ENCODE measurements at places on chromosomes 6 and 20.

GRCh38 chr6:49464691-49465090 lies 1.5 kb downstream of the CENPQ start:
- no peak for DNase-seq

- no peak for DNase-seq
Measured at GRCh38 chr6:87959083-87959482, 88.6 kb upstream of the SPACA1 start.

DNA sequence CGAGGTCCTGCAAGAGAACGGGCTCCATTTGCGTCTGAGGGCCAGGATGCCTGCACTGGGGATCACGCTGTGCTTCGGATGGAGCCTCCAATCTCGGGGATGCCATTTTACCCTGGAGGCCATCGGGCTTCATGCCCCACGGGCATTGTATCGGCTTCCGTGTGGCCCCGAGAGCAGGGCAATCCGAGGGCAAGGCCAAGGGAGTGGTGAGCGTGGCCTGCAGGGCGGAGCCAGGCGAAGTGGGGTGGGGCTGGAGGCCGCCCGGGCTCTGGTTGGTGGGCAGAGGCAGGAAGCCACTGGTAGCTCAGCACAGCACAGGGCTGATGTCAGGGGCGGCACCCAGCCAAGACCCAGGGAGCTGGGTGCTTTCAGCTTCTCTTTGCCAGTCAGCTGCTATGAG lies 57.5 kb upstream of the BHLHE23 start:
- no peak for DNase-seq

DNA sequence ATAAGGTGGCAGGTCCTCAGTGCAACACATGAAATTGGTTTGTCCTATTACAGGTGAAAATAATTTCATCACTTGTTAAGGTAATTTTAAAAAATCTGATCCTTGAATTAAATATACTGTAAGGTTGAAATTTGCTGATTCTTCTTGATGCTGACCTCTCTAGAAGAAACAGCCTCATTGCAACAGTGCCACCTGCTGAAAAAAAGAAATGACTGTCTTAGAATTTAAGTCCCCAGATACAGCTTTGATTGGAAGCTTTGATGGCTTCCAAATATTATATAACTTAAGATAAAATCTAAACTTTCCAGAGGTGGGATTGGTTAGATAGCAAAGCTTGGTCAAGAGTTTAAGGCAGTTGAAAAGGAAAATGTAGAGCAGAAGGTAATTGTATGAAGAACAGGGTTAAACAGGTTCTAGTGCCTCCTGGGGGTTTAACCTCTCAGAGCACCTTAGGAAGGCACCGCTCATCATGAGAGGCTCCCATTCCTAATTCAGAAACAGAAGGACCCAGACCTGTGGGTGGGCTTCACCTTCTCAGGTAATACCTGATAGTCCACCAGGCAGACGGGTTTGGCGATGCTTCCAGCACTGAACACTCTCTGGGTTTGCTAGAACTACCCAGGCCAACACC lies 401.0 kb downstream of the PAX1 start:
- DNase-seq: peak; percentile 62

DNA sequence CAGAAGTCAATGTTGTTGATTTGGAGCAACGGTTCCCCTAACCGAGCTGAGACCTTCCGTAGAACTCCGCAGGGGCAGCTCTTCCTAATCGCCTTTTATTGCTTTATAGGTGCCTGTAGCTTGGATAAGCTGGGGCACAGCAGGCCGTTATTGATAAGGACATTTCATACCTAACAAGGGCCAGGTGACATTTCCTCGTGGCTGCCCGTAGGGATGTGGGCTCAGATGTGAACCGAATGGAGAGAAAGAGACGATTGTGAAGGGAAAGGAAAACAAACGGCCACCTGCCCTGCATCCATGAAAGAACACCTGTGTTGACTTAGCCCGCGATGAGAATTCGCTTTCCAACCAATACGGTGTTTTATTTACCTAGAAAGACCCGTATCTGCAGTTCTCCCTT lies 53.3 kb upstream of the DACT2 start:
- peak; percentile 91 for DNase-seq

GRCh38 chr6:169164451-169164850 lies 89.2 kb downstream of the THBS2 start:
- DNase-seq: no peak

GRCh38 chr6:135665935-135666334 lies 168.4 kb upstream of the AHI1 start:
- DNase-seq: no peak

- DNase-seq: peak; percentile 32
Measured at GRCh38 chr6:36863670-36864540, 10.7 kb downstream of the PPIL1 start.

DNA sequence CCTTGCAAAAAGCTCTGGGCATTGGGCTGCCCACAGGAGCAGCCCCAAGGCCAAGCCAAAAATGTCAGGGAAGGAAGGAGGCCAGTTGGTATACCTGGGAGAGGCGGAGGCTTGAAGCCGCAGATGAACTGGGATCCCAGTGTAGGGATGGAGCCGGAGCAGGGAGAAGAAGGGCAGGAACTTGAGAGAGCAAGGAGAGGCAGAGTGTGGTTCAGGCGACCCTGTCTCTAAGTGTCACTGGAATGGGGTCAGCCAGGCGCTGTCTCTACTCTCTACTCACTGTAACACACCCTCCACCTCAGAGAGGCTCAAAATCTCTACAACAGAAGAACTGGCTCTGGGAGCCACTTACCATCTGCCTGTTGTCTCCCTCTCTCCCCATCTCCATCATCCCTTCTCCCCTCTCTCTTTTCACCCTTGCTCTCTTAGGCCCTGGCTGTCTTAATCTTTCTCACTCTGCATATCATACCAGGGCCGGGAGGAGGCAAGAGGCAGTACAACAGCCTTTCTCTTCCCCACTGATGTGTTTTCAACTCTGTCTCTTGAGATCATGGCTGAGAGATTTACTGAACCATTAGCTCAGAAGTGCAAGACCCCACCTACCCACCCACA lies 93.3 kb downstream of the CRYBG1 start:
- DNase-seq: no peak

DNA sequence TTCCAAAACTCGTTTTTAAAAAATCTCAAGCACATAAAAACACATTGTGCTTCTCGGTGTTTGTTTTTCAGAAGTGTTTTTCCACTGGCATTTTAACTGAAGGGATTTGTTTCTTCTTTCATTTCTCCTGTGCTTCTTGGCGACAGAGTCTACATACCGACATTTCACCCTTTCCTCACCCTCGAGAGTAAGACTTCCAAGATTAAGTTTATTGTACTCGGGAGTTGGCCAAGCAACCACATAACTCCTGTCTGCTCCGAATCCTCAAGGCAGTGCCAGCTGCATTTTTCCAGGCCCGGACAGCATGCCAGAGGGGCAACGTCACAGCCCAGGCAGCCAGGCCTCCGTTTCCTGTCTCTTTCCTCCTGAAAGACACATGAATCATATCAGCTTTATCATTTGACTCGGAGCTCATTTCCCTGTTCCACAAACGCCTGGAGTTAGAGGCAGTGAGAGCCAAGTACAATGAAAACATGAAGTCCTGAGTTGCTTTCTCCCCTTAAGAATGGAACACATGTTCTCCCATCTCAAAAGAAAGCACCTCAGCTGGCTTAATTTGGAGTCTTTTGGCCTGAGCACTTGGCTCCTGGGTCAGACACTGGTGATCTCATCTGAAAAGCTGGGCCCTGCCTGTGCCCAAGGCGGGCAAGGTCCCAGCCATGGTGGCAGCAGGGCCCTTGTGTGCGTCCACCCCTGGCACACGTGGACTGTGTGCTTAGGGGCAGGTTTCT lies 23.2 kb upstream of the FAM50B start:
- DNase-seq: no peak

GRCh38 chr6:75223428-75223827 lies 17.6 kb upstream of the COL12A1 start:
- no peak for DNase-seq

GRCh38 chr6:141359953-141360352 lies 772.8 kb upstream of the GJE1 start:
- DNase-seq: no peak

DNA sequence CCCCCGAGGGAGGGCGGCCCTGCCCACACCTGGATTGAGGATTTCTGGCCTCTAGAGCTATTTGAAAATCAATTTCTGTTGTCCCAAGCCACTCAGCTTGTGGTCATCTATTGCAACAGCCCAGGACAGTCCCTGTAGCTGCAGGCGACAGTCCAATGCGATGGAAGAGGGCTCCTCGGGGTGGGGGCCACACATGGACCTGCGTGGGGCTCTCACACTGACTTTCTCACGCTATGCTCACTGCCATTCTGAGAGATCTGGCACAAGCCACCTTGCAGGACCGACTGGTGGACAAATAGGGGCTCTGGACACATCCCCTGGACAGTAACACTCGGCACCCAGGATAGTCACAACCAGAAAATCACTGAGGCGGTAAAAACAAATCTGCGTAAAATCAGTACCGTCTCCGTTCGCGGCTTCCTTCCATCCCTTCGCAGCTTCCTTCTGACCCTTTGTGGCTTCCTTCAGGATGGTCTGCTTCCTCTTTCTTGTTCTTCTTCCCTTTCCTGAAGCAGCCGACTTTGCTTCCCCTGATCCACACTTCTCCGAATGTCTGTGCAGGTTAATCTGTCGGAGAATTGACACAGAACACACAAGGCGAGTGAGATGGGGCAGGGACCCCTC lies 21.8 kb downstream of the CTCFL start:
- no peak for DNase-seq

- DNase-seq: no peak
Measured at GRCh38 chr20:5786930-5787795, 37.0 kb downstream of the SHLD1 start.

GRCh38 chr20:12682613-12683012 lies 326.2 kb upstream of the SPTLC3 start:
- DNase-seq: no peak

All from NCI-H748 treated with DMSO at 0.1 percent for 48 hours (cell line).